Liver (tissue), 10 donors: ENCODE measurements at places on chromosomes 13 and 19. TPM values are rescaled to one million over a fixed set of nuclear protein-coding genes. Genes with fewer than 3 reads are reported as not detected.

The GZMM gene
- total RNA-seq, result 1.1 TPM

The TMPRSS9 gene
- total RNA-seq, result 2.5 TPM

DNA sequence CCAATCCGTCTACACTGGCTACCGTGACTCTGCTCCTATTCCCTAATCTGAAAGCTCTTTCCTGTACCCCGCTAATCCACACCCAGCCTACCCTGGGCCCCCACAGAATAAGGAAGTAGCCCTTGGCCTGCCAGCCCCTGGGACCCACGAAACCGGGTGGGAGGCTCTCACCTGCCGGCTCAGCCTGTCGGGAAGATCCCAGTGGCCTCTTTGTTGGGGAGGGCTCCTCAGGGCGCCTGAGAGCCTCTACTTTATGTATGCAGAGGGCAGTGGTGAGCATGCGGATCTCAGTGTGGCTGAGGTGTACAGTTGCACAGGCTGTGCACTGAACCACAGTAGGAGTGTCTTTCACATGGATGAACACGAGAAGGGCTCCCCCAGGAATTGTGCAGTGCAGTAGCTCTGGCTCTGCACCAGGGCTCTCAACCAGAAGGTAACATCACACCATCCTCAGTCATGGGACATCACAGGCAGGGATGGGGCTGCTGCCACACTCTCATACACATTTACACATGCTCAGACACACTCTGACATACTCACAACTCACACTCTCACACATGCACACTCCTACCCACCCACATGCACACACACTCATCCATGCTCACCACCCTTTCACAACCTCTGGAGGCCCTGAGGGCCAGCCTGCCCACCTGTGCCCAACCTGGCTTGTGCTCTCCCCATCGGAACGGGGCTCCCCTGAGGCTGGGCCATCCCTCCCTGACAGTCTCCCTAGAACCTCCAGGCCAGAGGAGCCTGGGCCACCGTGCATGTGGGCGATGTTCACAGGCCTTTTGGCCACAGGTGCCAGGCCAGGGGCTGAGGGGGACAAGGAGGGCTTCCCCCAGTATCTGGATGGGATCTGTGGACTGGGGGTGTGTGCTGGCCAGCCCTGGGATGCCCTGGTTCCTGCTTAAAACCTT lies 135.0 kb downstream of the URI1 start:
- no peak for DNase-seq

DNA sequence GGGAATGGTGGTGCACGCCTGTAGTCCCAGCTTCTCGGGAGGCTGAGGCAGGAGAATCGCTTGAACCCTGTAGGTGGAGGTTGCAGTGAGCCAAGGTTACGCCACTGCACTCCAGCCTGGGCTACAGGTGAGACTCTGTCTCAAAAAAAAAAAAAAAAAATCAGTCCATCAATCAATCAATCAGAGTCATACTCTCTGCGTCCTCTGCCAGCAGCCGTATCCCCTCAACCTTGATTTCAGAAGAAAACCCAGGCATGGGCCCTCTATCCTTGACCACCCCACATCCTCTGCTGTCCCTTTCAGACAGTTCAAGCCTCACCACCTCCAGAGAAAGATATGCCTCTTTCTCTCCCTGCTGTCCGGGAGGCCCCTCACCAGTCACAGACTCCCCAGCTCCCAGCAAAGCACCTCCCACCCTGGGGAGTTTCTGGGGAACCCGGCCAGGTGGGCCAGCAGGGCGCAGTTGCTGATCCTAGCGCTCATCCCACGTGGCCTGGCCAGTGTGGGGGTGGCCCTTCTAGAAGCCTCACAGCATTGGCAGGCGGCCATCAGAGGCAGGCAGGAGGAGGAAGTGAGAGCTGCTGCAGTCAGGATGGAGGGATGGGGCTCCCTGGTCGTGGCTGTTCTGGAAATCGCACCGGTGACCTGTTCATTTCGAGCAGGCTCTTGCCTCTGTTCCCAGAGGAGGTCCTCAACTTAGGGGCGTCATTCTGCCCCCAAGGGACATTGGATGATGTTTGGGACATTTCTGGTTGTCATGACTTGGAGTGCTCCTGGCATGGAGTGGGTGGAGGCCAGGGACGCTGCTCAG lies 10.2 kb upstream of the JSRP1 start:
- peak; percentile 82 for DNase-seq

The KLK12 gene
- total RNA-seq, result not detected
